Substantia nigra (tissue), 51 donors: ENCODE measurements at places on chromosomes 11 and 22.

GRCh38 chr11:87894961-87895360 is 280.3 kb downstream of the RAB38 start:
- no peak for DNase-seq

DNA sequence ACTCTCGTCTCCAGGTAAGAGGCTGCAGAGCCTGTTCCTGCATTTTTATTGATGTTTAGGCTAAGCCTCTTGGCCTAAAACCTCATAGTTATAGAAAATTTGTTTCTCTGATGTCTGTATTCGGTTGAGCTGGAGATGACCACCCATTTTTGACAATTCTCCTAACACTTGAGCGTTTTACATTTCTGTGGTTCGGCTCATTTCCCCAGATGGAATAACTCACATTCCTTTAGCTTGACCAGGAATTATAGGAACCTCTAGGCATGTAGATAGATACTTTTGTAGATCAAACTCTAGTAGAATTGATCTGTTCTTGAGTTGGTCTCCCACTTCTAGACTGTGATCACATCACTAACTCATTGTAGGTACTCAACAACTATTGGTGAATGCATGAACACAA is 172.6 kb upstream of the CADM1 start:
- no peak for DNase-seq

DNA sequence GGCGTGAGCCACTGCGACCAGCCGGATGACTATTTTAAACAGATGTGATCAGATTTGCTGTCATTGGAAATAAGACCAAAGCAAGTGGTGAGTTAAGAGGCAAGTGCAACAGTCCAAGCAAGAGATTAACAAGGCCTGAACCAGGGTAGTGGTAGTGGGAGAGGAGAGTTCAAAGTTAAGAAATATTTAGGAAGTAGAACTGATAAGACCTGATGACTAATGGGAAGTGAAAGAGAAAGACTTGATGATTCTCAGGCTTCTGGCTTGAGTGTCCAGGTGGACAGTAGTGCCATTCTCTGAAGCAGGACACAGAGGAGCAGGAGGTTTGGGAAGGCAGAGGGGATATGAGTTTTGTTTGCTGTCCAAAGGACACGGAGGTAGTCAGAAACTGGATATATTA is 7.2 kb downstream of the NDUFC2 start:
- no peak for DNase-seq

GRCh38 chr11:13233173-13233745 is 44.3 kb upstream of the BMAL1 start:
- DNase-seq = no peak

DNA sequence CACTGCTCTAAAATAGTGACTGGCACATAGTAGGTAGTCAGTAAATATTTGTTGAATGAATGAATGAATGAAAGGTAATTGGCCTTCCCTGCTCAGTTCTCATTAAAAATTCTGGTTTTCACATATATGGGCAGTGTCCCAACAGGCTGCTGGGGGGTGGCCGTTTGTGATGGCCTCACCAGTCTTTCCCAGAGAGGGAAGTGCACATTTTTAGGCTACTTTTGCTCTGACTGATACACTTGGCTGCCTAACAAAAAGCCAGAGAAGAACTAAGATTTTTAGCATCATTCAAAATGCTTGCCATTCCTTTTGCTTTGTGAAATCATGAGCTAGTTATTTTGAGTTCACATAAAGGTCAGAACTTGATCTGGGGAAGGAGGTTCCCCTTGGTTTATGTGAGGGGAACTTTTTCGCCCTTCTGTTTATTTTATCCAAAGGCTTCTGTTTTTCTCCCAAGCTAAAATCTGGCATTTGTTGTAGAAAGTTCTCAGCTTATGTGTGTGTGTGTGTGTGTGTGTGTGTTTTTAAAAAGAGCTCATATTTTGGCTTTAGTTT is 83.1 kb downstream of the PTPRJ start:
- DNase-seq = no peak

GRCh38 chr11:35227576-35228327 is 88.8 kb downstream of the CD44 start:
- DNase-seq = no peak

GRCh38 chr22:20228055-20228938 is 39.8 kb downstream of the RTN4R start:
- DNase-seq = no peak

- DNase-seq = no peak
These were observed 87.0 kb upstream of the THY1 start for GRCh38 chr11:119509969-119510401.
